ENCODE measurements at places on chromosomes 5 and 9. TPM values are rescaled to one million over a fixed set of nuclear protein-coding genes. Genes with fewer than 3 reads are reported as not detected.

OR1Q1 gene
- not detected for total RNA-seq

DNA sequence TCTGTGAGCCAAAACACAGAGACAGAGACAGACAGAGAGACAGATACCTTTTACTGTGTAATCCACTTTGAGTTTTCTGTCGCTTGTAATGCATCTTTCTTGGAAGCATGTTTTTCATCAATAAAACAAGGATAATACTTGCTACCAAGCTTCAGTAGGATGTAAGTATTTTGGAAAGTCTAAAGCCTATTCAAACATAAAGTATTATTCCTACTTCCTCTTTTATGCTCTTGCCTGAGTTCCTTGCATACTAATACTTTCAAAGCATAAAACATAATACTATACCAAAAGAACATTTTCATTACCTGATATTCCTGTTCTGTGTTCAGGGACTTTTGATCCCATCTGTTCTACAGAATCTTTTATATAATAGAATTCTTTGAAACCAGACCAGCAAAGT is 64.5 kb upstream of the SLC30A5 start:
- no peak for DNase-seq

SPINK7 gene
- total RNA-seq = not detected

DNA sequence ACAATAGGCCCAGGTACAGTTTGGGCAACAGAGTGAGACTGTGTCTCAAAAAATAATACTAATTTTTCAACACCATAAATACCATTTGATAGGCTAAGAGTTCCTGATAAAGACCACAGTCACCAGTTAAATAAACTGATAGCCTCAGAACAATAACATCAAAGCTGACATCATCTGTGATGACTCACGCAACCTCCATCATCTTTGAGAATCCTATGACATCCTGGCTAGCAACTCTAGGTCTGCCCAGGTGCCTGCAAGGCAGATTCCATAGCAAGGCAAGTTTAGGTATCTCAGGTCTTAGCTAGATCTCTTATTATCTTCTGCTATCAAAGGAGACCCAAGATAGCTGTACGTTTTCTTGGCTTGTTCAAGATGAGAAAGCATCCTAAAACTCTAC is 30.5 kb upstream of the UBAP2 start:
- DNase-seq = no peak

NCBP1 gene
- total RNA-seq = 11.4 TPM

GRCh38 chr9:136079916-136080246 is 15.2 kb downstream of the NACC2 start:
- DNase-seq = no peak

SYK gene
- 11.2 TPM for total RNA-seq

- no peak for DNase-seq
Observed at GRCh38 chr5:34038390-34038789, 4.6 kb downstream of the C1QTNF3 start.

- no peak for DNase-seq
Observed at GRCh38 chr9:89154218-89154617, 24.4 kb downstream of the SHC3 start.

- DNase-seq = no peak
Observed at GRCh38 chr5:122661496-122662180, 113.2 kb upstream of the SNX2 start.

- DNase-seq = peak; percentile 25
Observed at GRCh38 chr9:97484134-97484533, 17.3 kb upstream of the TMOD1 start.

- no peak for DNase-seq
Observed at GRCh38 chr5:31464081-31464480, 67.8 kb downstream of the DROSHA start.

AK3 gene
- 47.5 TPM for total RNA-seq

- no peak for DNase-seq
Observed at GRCh38 chr5:107391787-107392186, 278.9 kb downstream of the EFNA5 start.

- no peak for DNase-seq
Observed at GRCh38 chr9:28539434-28540070, 966.3 kb upstream of the C9orf72 start.

GRCh38 chr5:178287091-178287790 is 54.6 kb upstream of the PHYKPL start:
- no peak for DNase-seq

SH2D3C gene
- total RNA-seq = 3.3 TPM

DNA sequence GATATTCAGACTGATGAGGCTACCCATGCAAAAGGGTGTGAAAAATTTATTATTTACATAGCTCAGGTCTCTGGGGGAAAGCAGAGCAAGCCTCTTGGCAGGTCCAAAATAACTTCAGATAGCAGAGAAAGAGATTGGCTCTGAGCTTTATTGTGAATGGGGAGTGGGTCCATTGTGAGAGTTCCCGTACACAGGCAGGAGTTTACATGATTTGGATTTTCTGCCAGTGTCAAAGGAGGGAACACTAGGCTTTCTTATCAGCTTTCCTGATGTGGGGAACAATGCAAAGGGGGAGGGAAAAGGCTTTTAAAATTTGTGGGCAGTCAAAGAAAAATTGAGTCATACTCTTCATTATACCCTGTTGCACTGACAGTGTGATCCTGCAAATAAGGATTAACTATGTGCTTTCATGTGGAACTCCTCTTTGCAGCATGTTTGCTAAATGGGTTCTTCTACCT is 615.0 kb upstream of the RIOK2 start:
- DNase-seq = no peak

- DNase-seq = no peak
Observed at GRCh38 chr5:8478326-8478725, 609.4 kb downstream of the MTRR start.

DNA sequence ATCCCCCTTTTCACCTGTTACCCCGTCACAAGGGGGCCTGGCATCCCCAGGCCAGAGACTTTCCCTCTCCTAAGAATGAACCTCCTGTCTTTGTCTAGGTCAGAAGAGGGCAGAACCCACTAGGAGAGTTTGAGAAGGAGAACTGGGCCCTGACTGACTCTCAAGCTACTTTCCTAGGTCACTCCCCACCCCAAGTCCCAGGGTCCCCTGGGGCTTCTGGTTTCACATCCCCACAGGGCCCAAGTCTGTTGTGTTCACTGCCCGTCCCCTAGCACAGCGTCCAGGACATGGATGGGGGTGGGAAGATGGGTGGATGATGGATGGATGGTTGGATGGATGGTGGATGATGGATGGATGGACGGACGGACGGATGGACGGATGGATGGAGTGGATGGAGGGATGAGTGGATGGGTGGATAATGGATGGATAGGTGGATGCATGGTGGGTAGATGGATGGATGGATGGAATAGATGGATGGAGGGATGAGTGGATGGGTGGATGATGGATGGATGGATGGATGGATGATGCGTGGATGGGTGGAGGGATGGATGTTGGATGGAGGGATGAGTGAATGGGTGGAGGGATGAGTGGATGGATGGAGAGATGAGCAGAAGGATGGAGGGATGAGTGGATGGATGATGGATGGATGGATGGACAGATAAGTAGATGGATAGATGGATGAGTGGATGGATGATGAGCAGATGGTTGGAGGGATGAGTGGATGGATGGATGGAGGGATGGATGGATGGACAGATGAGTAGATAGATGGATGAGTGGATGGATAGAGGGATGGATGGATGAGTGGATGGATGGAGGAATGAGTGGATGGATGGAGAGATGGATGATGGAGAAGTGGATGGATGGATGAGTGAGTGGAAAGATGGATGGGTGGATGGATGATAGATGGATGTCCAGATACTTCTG is 50.6 kb downstream of the KCNT1 start:
- DNase-seq = no peak

DNA sequence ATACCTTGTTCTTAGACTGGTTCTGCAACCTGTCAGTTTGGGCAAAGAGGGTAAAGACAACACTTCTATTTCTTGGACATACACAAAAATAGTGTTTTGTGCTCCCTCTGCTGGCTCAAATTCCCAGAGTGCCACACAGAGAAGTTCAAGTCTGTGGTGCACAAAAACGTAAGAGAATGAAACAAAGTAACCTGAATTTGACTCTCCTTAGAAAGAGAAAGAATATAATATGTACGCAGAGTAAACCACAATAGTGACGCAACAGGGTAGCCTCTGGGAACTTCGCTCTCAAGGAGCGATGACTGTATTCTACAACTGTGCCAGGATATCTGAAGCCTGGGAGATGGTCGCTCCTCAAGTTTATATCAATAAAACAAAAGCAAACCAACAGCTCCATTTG is 18.5 kb downstream of the DDX31 start:
- peak; percentile 48 for DNase-seq

Data from body of pancreas (tissue), 4 donors.